Cardiac septum (tissue), 1 donor: ENCODE measurements at places on chromosomes 6 and 20. TPM values are rescaled to one million over a fixed set of nuclear protein-coding genes. Genes with fewer than 3 reads are reported as not detected.

Gene STMND1
- total RNA-seq, result not detected

Gene IMPG1
- total RNA-seq, result not detected

Gene COL21A1
- total RNA-seq, result 87.3 TPM

Gene ADGRF1
- total RNA-seq, result not detected

Gene FERMT1
- 0.54 TPM for total RNA-seq

Gene EBF4
- total RNA-seq, result 4.8 TPM

Gene BTNL2
- total RNA-seq, result not detected

Gene RBM24
- 221 TPM for total RNA-seq

Gene BTN1A1
- not detected for total RNA-seq

Gene CST2
- total RNA-seq, result not detected

Gene IRF4
- total RNA-seq, result 0.89 TPM

DNA sequence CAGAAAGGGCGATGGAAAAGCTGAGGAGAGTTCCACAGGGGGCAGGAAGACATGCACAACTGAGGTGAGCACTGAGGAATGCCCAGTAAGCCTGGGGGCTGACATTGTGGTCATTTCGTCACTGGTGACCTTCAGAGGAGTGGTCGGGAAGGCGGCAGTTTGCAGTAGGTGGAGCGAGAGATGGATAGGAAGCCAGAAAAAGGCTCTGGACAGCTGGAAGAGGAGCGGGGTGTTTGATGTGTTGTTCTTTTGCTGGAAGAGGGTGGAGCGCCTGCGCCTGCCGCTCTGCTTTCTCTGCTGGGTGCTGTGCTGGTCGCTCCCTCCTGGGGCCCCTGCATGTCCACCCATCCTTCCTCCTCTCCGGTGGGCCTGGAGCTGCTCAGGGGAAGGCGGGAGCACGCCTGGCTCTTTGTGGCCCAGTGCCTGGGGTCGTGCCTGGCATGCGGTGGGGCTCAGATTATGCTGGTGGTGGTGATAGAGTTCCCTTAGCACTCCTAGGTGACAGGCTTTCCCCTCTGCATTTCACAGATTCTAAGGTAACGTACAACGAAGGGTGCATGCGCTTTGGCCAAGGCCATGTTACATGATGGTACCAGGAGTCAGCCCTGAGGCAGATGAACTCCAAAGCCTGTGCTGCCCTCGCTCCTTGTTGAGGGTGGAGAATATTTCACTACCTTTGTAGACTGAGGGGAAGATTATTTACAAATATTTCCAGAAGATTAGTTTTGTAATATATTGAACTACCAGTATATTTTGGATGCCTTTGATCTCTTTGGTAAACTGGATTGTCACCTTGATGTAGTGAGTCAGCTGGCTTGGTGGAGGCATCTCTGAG lies 20.9 kb downstream of the ARID1B start:
- DNase-seq, result no peak

DNA sequence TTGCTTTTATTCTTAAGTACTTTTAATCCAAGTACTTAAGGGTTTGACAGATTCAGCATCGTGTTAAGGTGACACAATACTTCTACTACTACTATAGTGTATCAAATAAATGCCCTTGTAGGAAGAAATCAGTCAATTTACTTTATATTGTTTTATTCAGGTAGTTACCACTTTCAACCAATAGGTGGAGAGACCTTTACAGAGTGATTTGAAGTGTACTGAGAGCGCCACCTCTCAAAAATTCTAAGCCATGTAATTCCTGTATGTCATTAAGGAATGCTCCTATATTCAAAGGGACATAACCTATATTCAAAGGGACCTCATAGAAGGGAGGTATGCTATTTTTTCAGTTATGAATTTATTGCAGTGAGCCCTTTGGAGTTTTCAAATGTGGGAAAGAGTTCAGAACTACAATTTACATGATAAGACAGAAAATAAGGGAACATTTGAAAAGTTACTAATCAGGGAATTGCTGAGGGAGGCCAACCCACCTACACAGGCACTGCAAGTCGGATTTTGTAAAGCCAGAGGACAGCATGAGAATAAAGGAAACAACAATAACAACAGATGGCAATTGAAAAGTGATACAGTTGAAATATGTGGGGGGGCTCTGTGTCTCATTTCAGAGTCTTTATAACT lies 955.6 kb downstream of the TBC1D32 start:
- no peak for DNase-seq

- no peak for DNase-seq
Measured at GRCh38 chr6:5672581-5673011, 334.1 kb downstream of the NRN1 start.

GRCh38 chr6:149065658-149066556 lies 251.6 kb upstream of the TAB2 start:
- DNase-seq, result no peak

GRCh38 chr20:58664331-58664730 lies 13.2 kb downstream of the STX16 start:
- DNase-seq, result no peak

DNA sequence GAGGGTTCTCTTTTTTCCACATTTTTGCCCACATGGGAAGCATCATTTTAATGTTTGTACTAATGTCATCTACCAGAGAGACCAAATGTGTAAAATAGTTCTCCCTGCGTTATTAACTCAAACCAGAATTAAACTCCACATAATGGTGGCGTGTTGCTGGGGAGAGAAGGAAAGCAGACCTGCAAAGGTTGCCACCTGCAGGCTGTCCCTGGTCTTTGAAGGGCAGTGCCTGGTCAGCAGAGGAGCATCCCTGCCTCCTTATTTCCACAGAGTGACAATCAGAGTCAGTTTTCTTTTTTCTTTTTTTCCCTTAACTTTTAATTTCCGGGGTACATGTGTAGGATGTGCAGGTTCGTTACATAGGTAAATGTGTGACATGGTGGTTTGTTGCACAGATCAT lies 214.5 kb downstream of the TBX18 start:
- no peak for DNase-seq

DNA sequence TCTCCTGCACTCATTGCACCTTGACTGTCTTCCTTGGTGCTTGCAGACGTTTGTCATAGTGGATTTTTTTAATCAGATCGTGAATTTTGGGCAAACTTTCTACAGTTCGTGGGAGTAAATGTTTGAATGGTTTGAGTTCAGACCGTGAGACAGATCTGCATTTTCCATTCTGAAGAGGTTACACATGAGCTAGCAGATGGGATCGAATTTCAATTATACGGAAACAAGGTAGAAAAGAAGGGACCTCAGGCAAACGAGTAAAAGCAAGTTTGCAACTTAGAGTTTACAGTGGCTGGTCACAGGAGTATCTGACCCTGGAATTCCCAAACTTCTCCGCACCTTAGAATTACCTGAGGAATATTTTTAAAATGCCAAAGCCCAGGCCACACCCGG lies 17.2 kb upstream of the NCR2 start:
- no peak for DNase-seq

DNA sequence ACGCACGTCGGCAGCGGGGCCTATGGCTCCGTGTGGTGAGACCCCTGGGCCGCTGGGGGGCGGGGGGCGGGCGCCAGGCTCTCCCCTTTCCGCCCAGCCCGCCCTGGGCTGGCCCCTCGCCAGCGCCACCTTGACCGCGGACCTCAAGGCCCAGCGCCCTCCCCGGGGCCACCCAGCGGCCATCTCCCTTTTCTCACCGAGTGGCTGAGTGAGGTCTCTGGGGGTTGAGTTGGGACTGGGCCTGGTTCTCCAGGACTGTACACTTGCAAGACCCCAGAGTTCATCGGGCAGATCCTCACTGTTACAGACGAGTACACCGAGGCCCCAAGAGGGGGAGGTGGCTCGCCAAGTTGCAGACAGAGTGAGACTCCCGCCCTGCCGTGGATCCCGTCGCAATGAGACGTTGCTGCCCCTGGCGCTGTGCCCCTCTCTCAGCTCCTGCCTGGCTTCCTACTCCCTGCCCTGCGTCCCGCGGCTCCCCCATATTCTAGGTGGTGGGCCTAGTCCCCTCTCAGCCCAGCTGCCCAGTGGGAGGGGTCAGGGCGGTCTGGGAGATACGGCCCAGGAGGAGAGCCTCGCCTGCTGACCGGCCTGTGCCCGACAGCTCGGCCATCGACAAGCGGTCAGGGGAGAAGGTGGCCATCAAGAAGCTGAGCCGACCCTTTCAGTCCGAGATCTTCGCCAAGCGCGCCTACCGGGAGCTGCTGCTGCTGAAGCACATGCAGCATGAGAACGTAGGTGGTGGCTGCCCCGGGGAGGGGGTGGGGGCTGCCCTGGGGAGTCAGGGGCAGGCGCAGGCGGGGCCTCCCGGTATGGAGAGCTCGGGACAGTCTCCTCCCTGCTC lies 576 bp downstream of the MAPK13 start:
- DNase-seq, result no peak

GRCh38 chr20:19918965-19919329 lies 98.2 kb upstream of the NAA20 start:
- DNase-seq, result no peak

GRCh38 chr6:106908386-106908840 lies 66.1 kb downstream of the CD24 start:
- DNase-seq, result no peak

GRCh38 chr20:49892260-49892659 lies 23.1 kb downstream of the SPATA2 start:
- DNase-seq, result no peak

DNA sequence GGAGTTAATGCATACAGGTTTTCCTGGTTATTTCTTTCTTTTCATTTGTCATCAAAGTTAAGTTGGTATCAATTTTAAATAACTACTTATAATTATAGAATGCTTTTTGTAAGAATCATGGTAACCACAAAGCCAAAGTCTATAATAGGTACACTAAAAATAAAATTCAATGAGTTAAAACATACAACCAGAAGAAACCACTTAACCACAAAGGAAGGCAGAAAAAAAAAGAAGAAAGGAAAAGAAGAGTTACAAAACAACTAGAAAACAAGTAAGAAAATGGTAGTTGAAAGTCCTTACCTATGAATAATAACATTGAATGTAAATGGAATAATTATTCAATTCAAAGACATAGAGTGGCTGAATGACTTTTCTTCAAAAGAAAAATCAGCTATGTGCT lies 45.6 kb downstream of the THBS2 start:
- no peak for DNase-seq

- peak; percentile 14 for DNase-seq
Measured at GRCh38 chr6:40798069-40798770, 211.1 kb upstream of the LRFN2 start.

GRCh38 chr6:70421509-70421908 lies 8.2 kb downstream of the FAM135A start:
- DNase-seq, result no peak

- no peak for DNase-seq
Measured at GRCh38 chr6:35427851-35428321, 24.3 kb upstream of the FANCE start.

- DNase-seq, result no peak
Measured at GRCh38 chr6:162889303-162889702, 161.5 kb downstream of the PACRG start.

DNA sequence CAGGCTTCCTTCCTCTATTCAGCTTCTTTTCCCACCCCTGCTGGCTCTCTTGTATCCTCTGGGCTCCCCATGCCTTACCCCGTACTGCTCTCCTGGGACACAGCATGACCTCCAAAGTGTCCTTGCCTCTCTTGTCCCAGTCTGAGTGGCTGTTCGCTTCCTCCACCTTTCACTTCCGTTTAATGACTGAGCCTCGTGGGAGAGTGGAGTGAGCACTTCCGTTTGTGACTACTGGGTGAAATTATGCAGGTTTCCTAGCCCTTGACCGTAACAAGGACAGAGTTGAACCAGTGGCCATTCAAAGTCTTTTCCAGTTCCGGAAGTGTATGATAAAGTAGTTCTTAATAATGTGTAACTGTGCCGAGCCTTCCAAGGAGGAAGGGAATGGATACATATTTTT lies 109.2 kb downstream of the ARID1B start:
- DNase-seq, result no peak

DNA sequence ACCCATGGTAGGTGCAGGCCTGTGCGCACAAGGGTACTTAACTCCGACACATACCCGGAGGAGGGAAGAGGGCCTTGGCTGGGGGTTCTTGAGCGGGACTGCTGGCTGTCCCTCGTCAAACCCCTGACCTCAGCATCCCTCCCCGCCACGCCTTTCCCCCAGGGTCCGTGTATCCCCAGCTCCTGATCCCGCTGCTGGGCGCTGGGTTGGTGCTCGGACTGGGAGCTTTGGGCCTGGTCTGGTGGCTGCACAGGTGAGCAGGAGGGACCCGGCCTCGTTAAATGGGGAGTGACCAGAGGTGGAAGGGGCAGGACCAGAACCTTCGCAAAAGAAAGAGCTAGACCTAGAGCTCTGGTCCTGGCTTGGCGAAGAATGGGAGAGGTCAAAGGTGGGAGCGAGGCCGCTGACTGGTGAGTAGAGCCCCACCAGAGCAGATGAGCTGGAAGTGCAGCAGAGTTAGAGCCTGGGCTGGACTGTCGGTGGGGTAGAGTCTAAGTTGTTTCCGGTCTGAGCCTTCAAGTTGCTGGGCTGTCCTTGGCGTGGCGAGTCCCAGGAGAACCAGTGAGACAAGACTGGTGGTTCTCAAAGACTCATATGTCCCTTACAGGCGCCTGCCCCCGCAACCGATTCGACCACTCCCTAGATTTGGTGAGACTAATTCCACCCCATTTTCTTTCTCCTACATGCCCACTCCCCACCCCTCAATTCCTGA lies 963 bp downstream of the MPIG6B start:
- no peak for DNase-seq

DNA sequence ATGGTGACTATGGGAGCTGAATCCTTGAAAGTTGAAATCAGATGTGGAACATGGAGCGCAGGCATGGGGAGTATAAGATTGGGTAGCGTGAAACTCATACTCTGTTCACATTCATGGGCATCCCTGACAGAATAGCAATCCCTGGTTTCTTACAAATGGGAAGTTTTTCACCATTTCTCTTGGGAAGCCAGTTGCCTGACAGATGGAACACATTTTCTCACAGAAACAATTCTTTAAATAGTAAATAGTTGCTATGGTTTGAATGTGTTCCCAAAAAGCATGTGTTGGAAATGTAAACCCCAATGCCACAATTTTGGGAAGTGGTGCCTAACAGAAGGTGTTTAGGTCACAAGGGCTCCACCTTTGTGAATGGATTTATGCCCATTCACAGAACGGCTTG lies 262.8 kb upstream of the HS3ST5 start:
- no peak for DNase-seq

DNA sequence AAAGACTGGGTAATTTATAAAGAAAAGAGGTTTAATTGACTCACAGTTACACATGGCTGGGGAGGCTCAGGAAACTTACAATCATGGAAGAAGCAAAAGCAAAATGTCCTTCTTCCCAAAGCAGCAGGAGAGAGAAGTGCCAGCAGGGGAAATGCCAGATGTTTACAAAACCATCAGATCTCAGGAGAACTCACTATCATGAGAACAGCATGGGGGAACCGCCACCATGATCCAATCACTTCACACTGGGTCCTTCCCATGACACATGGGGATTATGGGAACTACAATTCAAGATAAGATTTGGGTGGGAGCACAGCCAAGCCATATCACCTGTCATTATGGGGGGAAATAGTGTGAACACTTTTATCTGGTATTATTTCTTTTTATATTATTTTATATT lies 557.2 kb downstream of the EYS start:
- no peak for DNase-seq

- no peak for DNase-seq
Measured at GRCh38 chr6:38504996-38505395, 134.7 kb downstream of the BTBD9 start.

DNA sequence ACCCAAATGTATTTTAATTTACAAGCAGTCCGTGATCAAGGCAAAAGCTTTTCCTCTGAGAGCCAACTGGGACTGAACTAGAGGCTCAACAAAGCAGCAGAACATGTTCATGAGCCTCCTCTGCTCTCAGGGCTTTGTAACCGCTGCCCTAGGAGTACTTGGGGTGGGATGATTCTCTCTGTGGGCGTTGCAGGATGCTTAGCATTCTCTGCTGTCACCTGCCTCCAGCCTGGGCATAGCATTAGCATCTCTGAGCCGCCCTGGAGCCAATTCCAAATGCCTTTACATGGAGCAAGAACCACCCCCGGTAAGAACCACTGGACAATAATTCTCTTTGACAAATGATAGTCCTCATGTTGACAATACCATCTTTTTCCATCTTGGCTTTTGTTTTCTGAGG lies 237.6 kb upstream of the CDH4 start:
- no peak for DNase-seq
